ENCODE measurements at places on chromosomes 4 and X.
A peak's percentile ranks its signal among the peaks of the same experiment; 100 is the strongest.

DNA sequence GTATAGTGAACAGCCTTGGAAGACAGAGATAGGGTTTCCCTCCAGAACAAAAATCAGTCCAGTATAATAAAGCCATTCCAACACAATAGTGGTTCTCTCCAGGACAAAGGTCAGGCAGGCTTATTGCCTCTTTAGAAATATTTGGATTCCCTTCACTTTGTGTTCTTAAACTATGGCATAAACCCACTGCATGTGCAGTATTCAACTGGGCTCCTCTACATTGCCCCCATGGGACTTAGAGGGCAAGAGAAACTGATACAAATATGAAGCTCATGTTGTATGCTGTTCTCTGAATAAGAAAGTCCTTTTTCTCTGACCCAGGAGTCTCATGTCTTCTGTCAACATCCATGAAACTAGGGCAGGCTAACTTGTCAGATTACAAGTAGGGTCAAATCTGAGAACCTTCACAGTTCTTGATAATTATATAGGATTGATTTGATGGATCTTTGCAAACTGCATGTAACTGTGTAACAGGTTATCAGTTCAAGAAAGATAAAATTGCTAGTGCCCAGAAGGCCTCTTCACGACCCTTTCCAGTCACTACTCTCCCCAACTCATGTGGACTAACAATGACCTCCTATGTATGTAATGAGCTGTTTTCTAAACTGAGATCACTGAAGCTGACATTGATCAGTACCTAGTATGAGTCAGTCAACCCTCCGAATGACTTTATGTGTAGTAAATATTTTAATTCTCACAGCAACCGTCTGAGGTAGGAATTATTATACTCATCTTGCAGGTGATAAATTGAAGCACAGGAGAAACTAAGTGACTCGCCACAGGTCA is 31.9 kb upstream of the FAM9C start:
- DNase-seq = no peak

GRCh38 chrX:16750136-16750535 is 30.7 kb downstream of the SYAP1 start:
- no peak for DNase-seq

- no peak for DNase-seq
These were observed 51.3 kb upstream of the LEF1 start for GRCh38 chr4:108219998-108220397.

GRCh38 chr4:138758876-138759553 is 256.6 kb upstream of the NOCT start:
- no peak for DNase-seq

DNA sequence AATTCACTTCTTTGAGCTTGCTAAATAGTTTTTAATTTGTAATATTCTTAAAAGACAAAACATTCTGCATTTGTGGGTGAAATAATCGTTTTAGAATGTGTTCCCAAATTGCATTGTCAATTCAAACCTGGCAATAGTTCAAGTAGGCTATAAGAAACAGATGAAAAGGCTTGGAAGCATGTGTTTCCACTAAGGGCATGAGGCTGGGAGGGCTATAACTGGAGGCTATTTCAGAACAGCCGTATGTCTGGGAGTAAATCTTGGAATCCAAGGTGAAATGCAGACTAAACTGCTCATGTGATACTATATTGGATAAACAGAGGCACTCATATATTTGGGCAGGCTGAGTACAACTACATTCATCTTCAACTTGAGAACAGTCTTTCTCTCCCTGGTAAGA is 117.4 kb upstream of the GRPR start:
- DNase-seq = peak; percentile 32

- no peak for DNase-seq
These were observed 69.0 kb downstream of the KLHL13 start for GRCh38 chrX:118047446-118048186.

DNA sequence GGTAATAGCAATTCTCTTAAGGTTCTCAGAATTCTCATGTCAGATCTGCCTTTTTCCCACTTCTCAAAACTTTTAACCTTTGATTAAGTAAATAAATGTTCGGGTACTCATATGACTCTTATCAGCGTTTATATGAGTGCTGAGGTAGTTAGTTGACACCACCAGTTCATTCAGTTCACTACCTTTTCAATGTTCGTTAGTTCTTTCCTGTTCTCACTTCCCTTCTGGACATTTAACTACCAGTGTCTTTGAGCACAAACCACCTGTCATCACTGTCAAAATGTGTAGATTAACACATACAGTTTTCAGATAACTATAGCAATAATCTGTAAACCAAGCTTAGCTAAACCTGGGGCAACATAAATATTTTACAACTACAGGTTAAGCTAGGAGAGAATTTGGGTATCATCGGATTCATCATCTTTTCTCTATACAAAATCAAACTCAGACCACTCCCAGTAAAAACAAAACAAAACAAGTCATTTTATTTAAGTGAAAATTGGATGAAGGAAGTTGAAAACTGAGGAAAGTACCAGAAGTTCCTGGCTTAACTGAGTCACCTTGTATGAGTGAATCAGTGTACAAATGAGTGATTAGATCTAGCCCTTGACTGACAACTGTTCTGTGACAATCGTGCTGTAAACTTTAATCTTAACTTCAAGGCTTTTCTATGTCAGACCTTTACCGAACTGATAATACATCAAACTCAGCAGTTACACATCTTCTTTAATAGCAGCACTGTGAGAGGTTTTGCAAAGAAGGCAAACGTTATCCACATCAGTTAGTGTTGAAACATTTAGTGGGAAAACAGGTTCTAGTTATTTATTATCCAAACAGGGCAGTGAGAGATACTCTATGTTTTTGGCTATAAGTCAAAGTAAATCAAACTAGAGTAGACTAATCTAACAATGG is 41.9 kb downstream of the ARHGEF38 start:
- DNase-seq = no peak

- DNase-seq = no peak
These were observed at the start of gene UGT2B11 for GRCh38 chr4:69214716-69215115. TSS of gene UGT2B11 (minus strand) at chr4:69214748. CDS start at chr4:69214722, 26 bp downstream.

- DNase-seq = no peak
These were observed 141.3 kb upstream of the SH3RF1 start for GRCh38 chr4:169412046-169412445.

Data from fibroblast of skin of right biceps (primary cell).